Naive thymus-derived CD4-positive, alpha-beta T cell (primary cell): ENCODE measurements at places on chromosomes 5 and 9. TPM values are rescaled to one million over a fixed set of nuclear protein-coding genes. Genes with fewer than 3 reads are reported as not detected.

The ACOT12 gene
- 0.23 TPM in 1 of 2 replicates, not detected in the other for total RNA-seq

DNA sequence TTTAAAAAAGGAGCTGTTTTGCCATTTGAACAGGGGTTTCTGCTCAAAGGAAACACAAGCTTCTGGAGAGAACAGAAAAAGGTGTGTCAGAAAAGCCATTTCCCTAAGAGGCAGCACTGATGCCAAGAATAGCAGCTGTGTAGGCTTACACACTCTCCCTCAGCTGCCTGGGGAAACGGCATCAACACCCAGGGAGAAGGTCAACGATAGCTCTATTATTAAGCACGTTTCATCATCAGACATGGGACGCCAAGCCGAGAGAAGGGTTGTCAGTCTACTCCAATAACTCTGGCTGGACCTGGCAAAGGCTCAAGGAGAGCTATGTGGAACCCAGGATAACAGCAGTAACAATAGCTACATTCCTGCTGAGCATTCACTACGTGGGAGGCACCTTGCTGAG is 314.2 kb downstream of the CDK5RAP2 start:
- no peaks in the 10 kb centered on the region for H3K36me3 ChIP-seq
- DNase-seq = no peak
- H3K27ac ChIP-seq = no peak overlapping the region
- no peaks in the 10 kb centered on the region for H3K4me1 ChIP-seq
- H3K4me3 ChIP-seq = no peak overlapping the region
- no peaks in the 10 kb centered on the region for H3K27me3 ChIP-seq

GRCh38 chr9:136599811-136600660 is 54.2 kb upstream of the NOTCH1 start:
- H3K36me3 ChIP-seq = no peaks in the 10 kb centered on the region
- no peak for DNase-seq
- no peaks in the 10 kb centered on the region for H3K4me1 ChIP-seq
- no peak overlapping the region for H3K27ac ChIP-seq
- H3K4me3 ChIP-seq = no peak overlapping the region
- H3K27me3 ChIP-seq = peaks cover 4% of the 10 kb centered on the region

- H3K27ac ChIP-seq = no peak overlapping the region
- no peaks in the 10 kb centered on the region for H3K36me3 ChIP-seq
- no peaks in the 10 kb centered on the region for H3K4me1 ChIP-seq
- H3K27me3 ChIP-seq = no peaks in the 10 kb centered on the region
- DNase-seq = no peak
Measured at GRCh38 chr5:33281431-33281843, 159.3 kb upstream of the TARS1 start.

DNA sequence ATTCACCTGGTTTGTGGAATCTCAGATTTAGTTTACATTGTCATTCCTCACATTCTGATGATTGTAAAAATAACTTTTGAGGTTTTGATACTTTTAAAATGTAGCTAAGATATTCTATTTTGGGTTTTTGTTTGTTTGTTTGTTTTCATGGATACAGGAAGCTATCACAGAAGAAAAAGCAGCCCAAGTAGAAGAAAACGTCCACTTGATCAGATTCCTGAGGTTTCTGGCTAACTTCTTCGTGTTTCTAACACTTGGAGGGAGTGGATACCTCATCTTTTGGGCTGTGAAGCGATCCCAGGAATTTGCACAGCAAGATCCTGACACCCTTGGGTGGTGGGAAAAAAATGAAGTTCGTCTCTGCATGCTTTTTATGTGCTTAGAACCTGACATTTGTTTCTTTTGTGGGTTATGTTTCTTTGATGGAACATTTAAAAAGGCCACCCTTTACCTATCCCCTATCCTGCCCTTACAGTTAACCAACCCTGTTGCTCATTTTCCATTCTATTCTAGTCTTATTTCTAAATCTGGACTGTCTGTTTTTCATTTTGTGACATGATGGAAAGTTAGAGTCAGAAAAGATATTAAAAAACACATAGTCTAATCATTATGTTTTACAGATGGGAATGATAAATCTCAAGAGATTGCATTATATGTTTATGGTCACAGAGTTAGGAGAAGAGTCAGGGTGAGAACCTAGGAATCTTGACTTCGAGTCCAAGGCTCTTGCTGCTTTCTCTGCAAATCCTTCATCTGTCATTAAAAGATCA is 163.7 kb downstream of the ALDH1A1 start:
- no peaks in the 10 kb centered on the region for H3K36me3 ChIP-seq
- H3K4me3 ChIP-seq = no peak overlapping the region
- no peak for DNase-seq

GRCh38 chr9:77427256-77427927 is 220.7 kb downstream of the GNA14 start:
- H3K36me3 ChIP-seq = no peaks in the 10 kb centered on the region
- no peaks in the 10 kb centered on the region for H3K4me1 ChIP-seq
- H3K27me3 ChIP-seq = no peaks in the 10 kb centered on the region
- no peak for DNase-seq
- H3K4me3 ChIP-seq = no peak overlapping the region
